CD4-positive, alpha-beta T cell treated with Interleukin-12 subunit alpha and Interleukin-12 subunit beta, for 1 hour (primary cell): ENCODE measurements at places on chromosomes 1 and 21.

- no peak for DNase-seq
Measured at GRCh38 chr21:16620786-16621320, 891.1 kb downstream of the USP25 start.

DNA sequence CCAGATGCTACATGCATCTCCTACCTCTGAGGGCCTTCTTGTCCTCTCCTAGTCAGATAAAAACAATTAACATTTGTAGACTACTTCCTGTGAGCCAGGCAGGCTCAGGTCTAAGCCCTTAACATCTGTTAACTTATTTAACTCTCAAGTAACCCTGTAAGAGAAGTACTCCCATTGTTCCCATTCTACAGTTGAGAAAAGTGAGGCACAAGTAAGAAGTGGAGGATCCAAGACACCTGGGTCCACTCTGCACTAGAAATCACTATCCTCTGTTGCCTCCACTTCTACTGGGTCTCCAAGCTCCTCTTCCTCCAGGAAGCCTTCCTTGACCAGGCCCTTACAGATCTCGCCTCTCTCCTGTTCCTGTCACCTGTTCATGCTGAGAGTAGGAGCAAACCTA is 9.7 kb downstream of the C1orf216 start:
- no peak for DNase-seq

DNA sequence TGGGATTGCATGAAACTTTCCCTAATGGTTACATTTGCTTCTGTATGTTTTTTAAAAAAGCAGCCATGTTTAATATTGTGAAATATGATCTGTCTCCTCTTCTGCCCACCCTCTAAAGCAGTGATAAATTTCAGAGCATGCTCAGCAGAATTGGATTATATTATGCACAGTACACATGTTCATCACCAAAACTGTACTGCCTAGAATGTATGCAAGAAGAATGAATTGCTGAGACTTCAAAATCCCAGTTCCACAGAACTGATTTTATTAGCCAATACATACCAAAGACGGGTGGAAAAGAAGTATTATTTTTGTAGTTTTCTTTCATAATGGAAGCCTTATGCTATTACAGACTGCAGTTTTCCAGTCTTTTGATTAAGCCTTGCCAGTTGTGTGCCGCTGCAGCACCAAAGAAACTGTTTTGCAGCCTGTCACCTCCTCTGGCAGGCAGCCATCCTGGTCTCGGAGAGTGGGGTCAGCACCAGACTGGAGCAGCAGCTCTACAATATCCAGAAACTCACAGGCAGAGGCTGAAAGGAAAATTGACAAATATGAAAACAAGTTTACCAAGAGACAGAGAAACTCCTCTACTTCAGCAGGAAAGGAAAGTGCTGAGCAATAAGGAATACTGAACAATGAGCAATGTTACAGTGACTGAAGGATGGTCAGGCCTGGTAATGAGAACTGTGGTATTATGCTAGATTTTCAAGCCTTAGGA is 58.1 kb downstream of the LHX4 start:
- DNase-seq, result no peak

DNA sequence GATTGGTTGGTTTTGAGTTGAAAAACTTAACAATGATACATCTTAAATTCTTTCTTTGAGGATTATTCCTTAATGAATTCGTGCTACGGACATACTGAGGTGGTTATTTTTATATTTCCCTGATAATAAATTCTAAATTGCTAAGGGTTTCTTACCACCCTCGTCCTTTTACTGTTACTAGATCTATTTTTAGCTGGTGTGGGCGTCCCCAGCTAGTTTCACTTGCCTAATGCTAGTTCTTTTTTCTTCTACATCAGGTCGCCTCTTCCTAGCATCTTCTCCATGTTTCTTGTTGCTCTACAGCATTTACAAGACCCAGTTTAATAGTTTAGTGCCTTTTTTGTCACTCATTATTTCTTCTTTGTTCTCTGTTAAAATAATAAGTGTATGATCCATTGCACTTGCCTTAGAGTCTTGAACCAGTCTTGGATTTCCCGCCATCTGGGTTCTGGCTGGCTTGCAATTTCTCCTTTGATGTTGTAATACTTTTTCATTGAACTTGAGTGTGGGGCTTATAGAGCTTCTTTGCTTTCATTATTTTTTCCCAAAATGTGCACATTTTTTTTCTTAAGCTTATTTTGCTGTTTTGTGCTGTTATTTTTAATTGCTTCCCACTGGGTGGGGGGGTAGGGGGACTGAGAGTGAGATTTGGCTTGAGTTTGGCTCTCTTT is 677 bp upstream of the HSD11B1 start:
- DNase-seq, result no peak

- no peak for DNase-seq
Measured at GRCh38 chr1:173934440-173934839, 17.3 kb upstream of the SERPINC1 start.

DNA sequence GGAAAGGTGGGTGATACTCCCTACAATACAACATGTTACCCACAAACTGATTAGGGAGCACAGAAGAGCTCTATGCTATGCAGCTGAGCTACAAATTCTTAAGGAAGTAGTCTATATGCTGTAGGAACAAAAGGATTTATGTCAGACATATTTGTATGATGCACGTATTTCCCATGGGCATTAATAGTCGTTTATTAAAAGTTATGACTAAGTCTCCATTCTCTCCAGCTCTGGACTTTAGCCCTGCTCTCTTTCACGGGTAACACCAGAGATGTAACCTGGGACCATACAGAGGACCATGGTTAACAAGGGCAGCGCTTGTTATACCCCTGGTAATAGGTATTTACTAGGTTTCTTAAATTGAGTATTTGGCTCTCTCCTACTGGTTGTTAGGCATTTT is 168.2 kb upstream of the C1orf105 start:
- no peak for DNase-seq

- no peak for DNase-seq
Measured at GRCh38 chr1:208892147-208892546, 648.0 kb upstream of the PLXNA2 start.

- DNase-seq, result peak; percentile 61
Measured at GRCh38 chr1:40951943-40952743, 27.4 kb upstream of the CTPS1 start.

GRCh38 chr1:233885196-233885920 is 19.1 kb upstream of the SLC35F3 start:
- no peak for DNase-seq

- no peak for DNase-seq
Measured at GRCh38 chr21:29616209-29616751, 317.6 kb downstream of the BACH1 start.

- DNase-seq, result no peak
Measured at GRCh38 chr1:53345996-53346813, 18.3 kb upstream of the LRP8 start.

- no peak for DNase-seq
Measured at GRCh38 chr1:2969011-2969844, 52.0 kb upstream of the ACTRT2 start.

- DNase-seq, result no peak
Measured at GRCh38 chr1:80155371-80155770, 1148.8 kb upstream of the ADGRL4 start.

DNA sequence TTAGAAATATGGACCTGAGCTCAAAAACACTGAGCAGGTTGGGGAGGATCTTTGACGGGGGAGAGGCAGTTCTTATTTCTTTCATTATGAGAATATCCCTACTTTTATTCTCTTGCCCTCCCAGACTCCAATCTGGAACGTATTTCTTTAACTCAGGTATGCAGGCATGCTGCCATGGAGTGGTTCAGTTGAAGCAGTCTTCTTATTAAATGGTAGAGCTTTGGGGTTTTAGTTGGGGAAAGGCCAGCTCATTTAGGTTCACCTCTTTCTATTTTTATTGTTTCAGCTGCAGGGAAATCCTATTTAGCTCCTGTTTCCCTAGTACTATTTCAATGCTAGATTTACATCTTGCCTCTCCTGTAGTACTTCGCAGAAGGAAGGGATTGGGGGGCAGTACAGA is 198.9 kb downstream of the TTLL7 start:
- DNase-seq, result no peak

DNA sequence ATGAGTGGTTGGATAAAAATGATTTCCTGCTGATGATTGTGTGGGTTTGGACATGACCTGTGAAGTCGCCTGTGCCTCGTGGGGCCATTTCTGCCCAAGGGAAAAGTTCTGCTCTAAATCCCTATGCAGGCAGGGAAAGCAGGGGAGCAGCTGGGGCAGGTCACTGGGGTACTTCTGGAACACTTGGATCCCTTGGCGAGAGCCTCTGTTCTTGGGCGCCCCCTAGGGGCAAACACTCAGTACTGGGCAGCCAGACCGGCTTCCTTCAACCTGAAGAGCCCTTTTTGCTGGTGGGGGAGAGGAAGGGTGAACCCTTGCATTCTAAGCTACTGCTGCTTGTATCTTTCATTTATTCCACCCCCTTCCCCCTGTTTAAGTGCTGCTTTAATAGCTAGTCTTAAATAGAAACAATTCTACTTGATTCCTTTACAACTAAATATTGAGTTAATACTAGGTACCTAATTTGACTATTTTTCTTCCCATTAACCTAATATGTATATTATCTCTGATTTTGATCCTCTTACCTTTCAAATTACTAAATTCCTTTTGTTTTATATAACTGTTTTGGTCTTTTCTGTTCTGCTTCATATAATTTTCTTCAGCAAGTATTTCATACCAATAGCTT is 5.1 kb upstream of the CLEC20A start:
- DNase-seq, result peak; percentile 30

GRCh38 chr1:206633708-206634121 is 1.6 kb upstream of the DYRK3 start:
- DNase-seq, result no peak

GRCh38 chr21:26513212-26513611 is 59.9 kb downstream of the CYYR1 start:
- no peak for DNase-seq

GRCh38 chr1:230642263-230642959 is at the start of gene COG2:
Gene COG2 (plus strand): TSS chr1:230642481. CDS start chr1:230642607, 126 bp downstream.
- peak; percentile 95 for DNase-seq

- no peak for DNase-seq
Measured at GRCh38 chr1:23570001-23570691, 10.8 kb upstream of the ID3 start.
